ENCODE measurements at places on chromosomes 3 and 15.

DNA sequence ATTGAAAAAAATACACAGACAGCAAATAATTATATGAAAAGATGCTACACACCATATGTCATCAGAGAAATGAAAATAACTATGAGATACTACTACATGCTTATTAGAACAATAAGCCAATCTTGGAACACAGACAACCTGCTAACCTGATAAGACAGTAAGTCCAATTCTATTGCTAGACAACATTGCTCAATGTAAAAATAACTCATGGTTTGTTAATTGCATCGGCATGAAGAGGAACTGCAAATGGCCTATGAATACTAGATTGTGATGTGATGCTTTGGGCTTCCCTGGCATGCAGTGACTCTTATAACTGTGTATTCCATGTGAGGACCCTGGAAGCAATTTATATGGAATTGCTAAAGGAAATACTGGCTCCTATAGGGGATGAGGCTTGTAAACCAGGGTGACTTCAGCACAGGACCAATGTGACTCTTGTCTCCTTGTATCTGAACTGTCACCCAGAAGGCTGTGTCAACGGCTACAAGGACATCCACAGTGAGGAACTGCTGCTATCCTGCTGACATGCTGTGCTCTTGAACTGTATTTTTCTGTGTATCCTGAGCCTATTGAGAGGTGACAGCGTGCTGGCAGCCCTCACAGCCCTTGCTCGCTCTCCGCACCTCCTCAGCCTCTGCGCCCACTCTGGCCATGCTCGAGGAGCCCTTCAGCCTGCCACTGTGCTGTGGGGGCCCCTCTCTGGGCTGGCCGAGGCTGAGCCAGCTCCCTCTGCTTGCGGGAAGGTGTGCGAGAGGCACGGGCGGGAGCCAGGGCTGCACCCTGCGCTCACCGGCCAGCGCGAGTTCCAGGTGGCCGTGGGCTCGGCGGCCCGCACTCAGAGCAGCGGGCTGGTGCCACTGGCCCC is 385.7 kb downstream of the CNTN4 start:
- no peak for DNase-seq

DNA sequence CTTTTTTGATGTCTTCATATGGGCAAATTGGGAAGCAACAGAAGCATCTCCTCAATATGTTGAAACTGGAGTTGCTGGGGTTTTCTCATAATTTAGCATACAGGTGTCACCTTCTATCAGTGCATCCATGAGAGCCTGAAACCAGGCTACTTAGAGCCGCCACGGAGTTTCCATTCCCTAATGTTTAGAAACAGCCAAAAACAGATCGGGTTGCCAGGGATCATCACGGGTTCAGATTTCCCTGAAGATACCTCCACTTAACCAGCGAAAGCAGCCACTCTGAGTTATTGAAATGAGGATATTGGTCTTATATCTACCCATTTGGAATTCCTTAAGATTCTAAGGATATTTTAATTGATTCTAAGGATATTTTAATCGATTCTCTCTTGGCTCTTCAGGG is 14.5 kb downstream of the TERB2 start:
- no peak for DNase-seq

- no peak for DNase-seq
Measured at GRCh38 chr3:104989878-104990277, 376.8 kb upstream of the ALCAM start.

- peak; percentile 73 for DNase-seq
Measured at GRCh38 chr15:40238532-40239403, at the start of gene PAK6. PAK6 (plus strand) TSS chr15:40239063; CDS start chr15:40264786, 25,723 bp downstream.

DNA sequence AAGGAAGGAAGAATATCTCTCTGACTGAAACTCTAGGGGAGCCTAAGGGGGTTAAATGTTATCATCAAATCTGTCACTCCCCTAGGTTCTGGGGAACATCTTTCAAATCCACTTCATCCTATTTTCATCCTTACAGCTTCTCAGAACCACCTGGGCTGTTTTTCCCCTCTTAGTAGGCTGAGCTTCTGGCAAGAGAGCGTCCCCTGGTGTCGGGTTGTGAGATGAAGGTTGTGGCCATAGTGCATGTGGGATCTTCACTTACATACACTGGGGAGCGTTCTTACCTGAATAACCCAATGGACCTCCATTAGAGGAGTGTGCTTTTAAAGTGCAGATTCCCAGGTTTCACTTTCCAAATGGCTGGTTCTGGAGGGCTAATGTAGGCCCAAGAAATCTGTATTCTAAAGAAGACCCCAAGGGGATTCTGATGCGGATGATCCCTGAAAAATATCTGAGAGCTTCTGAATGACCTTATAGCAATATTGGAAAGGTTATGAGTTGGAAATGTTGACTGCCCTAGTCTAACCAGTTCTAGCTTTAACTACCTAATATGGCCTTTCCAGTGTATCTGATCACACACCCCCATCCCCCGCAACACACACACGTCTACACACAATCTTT is 663.7 kb downstream of the AGBL1 start:
- peak; percentile 62 for DNase-seq

- DNase-seq, result no peak
Measured at GRCh38 chr3:139302084-139302800, 41.6 kb upstream of the MRPS22 start.

All from nephron progenitor cell (in vitro differentiated cells).